ENCODE measurements at places on chromosomes 4 and X.

DNA sequence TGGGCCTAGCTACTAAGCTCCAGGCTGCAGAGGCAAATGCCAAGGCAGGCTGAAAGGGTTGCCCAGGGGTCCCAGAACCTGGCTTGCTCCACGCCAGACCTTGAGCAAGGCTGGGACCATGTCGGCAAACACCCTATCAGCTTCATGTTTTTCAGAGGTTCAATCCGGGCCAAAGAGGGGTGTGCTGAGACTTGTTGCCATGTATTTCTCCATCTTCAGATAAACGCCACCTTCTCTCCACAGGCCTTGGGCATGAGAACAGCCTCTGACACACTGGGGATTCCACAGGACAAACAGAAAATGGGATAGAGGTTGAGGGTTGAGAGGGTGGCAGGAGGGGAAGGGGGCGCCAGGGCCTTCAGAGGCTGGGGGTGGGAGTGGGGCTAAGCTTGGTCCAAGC, 8.6 kb downstream of the PJA1 start:
- DNase-seq, result no peak

- no peak for DNase-seq
Measured at GRCh38 chrX:134821901-134822300, 163.6 kb upstream of the PLAC1 start.

DNA sequence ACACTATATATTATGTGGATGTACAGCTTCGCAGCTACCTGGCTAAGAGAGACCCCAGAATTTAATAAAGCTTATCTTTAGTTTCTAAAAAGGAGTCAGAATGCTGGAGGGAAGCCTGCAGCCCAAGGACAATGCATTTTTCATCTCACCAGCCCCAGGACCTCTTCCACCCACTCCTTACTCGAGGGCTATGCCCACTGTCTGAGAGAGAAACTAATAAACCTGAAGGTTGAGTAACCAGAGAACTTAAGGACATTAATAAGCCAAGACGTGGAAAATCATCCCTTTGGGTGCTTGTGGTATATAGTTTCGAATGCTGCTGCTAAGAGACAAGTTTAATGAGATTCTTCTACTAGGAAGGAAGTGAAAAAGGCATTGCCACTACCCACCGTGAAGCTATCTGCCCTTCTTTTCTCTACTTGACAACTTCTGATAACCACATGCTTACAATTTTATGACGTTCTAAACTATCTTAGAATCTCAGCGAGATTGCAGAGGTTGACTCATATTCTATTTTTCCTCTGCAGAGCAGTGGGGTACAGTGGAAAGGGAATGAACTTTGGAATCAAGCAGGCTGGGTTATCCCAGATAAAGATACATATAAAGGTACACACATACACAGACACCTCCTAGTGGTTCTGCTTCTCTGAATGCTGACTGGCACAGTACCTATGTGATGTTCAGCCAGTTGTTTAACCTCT, 3.3 kb downstream of the RELL1 start:
- DNase-seq, result peak; percentile 57

- DNase-seq, result no peak
Measured at GRCh38 chrX:46130247-46130646, 415.0 kb downstream of the ZNF674 start.

GRCh38 chrX:110394651-110395050, 36.0 kb downstream of the RTL9 start:
- peak; percentile 84 for DNase-seq

GRCh38 chrX:24982306-24982965, 33.3 kb downstream of the ARX start:
- no peak for DNase-seq

DNA sequence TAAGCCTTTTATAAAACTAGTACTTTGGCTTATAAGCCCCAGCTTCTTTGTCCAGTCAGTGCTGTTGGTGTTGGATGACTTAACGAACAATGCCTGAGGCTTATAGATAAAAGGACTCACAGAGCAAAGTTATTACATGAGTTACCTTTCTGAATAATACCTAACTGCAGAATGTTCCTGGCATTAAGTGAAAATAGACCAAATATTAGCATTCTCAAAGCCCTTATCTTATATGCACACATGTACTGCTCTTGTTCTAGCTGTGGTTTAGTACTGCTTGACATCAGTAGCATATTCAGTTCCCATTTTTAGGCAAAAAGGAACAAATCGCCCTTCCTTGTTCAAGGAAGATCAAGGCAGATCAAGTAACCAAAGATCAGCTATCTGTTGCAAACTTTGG, 131.6 kb downstream of the ZNF330 start:
- DNase-seq, result no peak

- DNase-seq, result no peak
Measured at GRCh38 chrX:53743244-53743643, 56.7 kb upstream of the HUWE1 start.
